Ecto neural progenitor cell (in vitro differentiated cells): ENCODE measurements at places on chromosomes 7 and 10.

GRCh38 chr7:98284335-98285036, 3.0 kb downstream of the BRI3 start:
- no peak for DNase-seq

DNA sequence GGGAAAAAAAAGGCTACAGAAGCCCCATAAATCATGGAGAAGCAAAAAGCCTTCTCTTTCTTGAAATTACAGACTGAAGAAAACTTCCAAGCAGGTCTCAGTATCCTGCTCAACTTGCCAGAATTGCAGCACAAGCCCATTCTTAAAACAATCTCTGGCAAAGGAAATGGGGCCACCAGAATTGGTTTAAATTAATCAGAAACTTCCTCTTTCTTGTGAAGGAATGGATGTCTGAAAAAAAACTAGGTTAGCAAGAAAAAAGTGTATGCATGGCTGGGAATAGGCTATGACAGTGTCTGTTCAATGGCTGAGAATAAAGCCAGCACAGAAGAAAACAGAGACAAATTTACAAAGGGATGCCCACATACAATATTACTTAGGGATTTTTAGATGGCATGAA, 59.1 kb downstream of the TFEC start:
- DNase-seq, result no peak

DNA sequence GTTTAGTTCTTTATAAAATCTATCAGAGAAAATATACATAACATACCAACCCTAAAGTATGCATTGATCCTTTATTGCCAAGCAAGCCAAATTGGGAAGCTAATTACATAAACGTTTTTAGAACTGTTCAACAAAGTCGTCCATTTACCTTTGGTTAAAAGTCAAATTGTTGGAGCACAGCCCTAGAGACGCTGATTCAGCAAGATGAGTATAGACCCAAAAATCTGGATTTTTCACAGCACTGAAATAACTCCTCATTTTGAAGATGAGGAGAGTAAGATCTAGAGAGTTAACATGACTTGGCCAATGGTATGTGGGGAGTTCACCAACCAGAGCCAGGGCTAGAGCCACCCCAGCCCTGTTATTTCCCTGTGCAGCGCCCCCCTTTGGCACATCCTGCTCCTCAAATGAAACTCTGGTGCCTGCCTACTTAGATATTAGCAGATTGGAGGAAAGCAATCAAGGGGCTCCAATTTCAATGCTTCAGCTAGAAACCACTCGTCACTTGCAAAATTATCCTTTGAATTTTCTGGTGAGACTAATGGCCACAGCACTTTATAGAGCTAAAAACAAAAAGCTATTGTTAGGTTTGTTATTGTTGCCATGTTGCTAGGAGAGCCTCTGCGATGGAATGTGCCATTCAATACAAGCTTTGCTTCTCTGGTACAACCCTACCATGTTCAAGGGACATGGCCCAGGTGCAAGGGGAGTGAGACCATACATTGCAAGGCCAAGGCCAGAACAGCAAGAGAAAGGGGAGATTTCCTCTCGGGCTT, 132.6 kb upstream of the ZEB1 start:
- DNase-seq, result no peak

DNA sequence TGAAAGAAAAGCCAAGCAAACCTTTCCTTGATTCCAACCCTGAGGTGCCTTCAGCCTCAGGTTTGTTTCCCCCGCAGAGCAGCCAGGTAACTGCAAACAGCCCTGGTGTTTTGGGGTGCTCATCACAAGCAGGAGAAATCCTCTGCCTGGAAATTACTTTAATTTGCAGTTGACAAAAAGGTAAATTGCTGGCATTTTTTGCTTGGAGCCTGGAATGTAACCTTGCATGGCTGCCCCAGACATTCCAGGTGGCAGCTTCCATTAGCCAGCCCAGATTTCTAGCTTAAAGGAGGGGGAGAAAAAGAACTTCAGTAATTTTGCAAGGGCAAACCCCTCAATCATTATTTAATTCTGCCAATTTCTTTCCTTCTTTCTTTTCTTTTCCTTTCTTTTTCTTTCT, 194.4 kb downstream of the MYOF start:
- DNase-seq, result no peak

- no peak for DNase-seq
Observed at GRCh38 chr7:93211228-93211818, 14.9 kb downstream of the HEPACAM2 start.

- DNase-seq, result no peak
Observed at GRCh38 chr7:127962589-127963361, 68.5 kb downstream of the LRRC4 start.

DNA sequence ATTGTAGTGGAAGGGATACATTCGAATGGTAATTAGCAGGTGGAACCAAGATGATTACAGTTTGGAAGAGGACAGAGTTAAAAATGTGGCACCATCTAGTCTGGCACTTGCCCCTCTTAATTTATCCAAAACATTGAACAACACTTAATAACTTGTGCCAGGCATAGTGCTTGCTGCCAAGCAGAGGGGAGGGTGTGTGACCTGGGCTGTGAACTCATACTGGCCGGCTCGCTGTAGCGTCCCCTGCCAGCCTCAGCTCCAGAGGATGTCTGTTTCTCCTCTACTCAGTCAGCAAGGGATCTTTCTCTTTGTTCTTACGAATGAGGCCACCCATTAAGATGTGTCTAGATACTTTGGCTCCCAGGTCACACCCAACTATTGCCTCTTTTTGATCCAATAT, 179.4 kb upstream of the INHBA start:
- DNase-seq, result no peak

GRCh38 chr10:3874990-3875841, 90.2 kb upstream of the KLF6 start:
- no peak for DNase-seq

- DNase-seq, result no peak
Observed at GRCh38 chr10:104336821-104337467, 1.3 kb downstream of the ITPRIP start.

GRCh38 chr7:32163896-32164295, 93.7 kb upstream of the PDE1C start:
- DNase-seq, result no peak

GRCh38 chr10:32413513-32413912, 32.4 kb upstream of the CCDC7 start:
- DNase-seq, result no peak

- DNase-seq, result no peak
Observed at GRCh38 chr10:43976292-43976691, 327.6 kb upstream of the ZNF32 start.

GRCh38 chr7:41973202-41973730, 263.7 kb downstream of the GLI3 start:
- DNase-seq, result no peak

DNA sequence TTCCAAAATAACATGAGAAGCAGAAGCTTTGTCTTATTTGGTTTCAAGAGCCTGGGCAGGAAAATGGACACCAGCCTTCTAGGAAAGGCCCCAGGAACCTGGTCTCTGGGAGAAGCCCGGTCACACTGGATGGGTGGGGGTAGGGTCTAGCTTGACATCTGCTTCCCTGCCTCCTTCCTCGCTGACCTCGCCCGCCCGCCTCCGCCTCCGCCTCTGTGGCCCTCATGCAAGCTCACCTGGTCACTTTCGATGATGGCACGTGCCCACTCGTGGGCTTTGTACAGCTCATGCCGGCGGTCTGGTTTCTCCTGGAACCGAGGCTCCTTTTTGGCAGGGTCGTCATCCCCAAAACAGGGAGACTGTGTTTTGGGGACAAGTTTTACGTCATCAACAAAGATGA, 63.4 kb downstream of the SCRN1 start:
- no peak for DNase-seq

GRCh38 chr10:17747883-17748550, 4.0 kb upstream of the TMEM236 start:
- DNase-seq, result no peak

- no peak for DNase-seq
Observed at GRCh38 chr10:5779730-5780129, 33.5 kb downstream of the GDI2 start.

DNA sequence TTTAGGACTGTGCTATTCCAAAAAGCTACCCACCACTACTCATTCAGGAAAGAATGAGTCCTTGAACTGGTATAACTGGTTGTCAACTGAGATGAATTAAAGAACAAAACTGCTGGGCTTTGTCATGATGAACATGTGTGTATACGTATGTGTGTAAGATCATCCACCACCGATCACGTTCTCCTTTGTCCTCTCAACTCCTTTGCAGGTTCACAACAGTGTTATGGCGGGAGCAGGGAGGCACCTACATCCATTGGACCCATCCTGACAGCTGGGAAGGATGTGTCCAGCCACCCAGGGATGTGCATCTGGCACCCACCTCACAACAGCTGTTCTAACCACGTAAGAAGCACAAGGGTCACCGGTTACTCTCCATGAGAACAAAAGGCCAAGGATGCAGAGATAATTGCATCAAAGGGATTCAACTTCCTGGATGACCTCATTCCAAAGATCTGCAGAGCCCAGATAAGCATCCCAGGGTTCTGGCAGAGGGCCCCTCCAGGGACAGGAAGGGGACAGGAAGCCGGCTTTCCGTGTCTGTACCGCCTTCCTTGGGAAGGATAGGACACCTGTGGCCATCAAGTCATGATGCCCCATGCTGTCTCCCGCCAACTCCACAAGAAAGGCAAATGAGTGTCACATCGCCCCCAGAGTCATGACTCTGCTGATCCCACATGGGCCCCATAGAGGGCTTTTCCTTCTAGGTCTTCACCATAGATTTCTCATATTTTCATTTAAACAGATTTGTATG, 66.1 kb downstream of the STEAP1B start:
- DNase-seq, result no peak

GRCh38 chr7:28627263-28627653, 214.9 kb downstream of the CREB5 start:
- no peak for DNase-seq

- no peak for DNase-seq
Observed at GRCh38 chr10:93383562-93383981, 98.6 kb downstream of the MYOF start.

GRCh38 chr7:389911-390601, 100.1 kb downstream of the FOXL3 start:
- peak; percentile 46 for DNase-seq

DNA sequence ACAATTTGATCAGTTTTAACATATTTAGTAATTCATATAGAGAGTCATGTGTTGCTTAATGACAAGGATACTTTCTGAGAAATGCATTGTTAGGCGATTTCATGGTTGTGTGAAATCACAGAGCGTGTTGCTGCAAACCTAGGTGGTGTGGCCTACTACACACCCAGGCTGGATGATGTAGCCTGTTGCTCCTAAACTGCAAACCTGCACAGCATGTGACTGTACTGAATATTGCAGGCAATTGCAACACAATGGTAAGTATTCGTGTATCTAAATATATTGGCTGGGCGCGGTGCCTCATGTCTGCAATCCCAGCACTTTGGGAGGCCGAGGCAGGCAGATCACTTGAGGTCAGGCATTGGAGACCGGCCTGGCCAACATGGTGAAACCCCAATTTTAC, 73.7 kb upstream of the BAIAP2L1 start:
- DNase-seq, result no peak

DNA sequence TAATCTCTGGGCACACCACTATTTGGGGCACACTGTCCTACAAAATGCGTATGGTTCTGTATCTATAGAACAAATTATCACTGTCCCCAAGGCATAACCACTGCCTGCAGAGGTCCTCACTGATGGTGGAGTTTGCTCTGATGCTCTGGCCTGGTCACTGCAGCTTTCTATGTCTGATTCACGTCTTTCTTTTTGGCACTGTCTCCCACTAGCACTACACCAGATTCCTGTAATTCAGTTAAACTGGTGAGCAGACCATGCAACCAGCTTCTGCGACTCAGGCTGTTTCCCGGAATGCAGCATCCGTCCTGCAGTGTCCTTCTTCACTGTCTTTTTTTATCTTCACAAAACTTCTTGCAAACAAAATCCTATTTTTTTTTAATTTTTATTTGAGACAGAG, 112.8 kb downstream of the KLF6 start:
- DNase-seq, result no peak

DNA sequence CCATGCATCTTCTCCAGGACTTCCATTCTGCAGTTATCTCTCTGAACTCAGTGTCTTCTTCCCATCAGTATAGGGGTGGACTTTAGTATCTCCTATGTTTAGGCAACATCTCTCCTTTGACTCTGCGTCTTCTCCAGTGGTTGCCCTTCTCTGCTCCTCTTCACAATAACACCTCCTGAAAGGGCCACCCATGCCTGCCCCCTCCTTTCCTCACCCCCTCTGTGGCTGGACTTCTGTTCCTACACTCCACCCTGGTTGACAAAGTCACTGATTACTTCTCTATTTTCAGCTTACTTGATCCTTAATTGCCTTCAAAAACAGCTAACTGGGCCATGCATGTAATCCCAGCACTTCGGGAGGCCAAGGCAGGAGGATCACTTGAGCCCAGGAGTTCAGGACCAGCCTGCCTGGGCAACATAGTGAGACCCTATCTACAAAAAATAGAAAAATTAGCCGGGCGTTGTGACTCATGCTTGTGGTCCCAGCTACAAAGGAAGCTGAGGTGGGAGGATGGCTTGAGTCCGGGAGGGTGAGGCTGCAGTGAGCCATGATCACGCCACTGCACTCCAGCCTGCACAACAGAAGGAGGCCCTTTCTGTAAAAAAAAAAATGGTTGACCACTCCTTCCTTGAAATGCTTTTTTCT, 13.7 kb downstream of the SRGN start:
- DNase-seq, result no peak

DNA sequence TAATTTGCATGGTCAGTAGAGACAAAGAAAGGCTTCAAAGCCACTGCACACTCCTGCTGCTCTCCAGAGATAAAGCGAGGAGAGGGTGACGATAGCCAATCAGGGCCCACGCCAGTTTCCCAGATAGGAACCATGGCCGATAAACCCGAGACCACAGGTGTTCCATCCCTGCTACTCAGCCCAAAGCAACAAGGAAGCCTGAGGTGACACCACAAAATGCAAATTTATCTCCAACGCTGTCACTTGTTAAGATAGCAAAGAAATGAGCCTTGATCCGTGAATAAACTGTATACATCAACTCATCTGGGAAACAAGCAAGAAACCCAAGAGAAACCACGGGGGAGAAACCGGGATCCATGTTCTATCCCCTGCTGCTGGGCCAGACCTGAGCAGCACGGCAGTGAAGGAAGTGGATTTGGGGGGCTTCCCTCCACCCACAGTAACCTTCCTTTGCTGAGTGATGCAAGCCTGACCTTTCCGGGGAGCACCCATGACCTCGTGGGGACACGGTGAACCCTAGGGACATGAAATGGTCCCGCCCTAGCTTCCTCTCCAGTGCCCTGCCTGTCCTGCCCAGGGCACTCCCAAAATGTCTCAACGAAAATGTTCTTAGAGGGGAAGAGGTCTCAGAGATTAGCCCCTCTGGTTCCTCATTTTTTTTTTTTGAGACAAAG, 164.6 kb downstream of the PTPRN2 start:
- no peak for DNase-seq

GRCh38 chr7:110664803-110665202, 426.1 kb upstream of the LRRN3 start:
- no peak for DNase-seq

GRCh38 chr7:122383934-122384333, 79.4 kb upstream of the FEZF1 start:
- no peak for DNase-seq
